ENCODE measurements at places on chromosomes 12 and 14.

DNA sequence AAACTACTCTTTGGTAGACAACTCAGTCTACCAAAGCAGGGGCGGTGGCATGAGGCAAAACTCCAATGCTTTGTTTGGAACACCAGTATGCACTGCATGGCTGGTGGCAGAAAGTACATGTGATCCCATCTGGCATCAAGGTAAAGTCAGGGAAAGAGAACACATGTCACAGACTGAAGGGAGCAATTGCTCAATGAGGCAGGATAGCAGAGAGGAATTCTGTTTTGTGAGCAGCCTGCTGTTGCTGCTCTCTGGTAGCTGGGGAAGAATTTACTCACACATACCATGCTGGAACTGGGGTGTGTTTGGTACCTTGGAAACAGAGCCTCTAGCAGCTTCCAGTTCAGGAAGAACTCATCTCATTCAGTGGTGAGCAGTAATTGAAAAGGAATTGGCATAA lies 84.8 kb downstream of the HELB start:
- no peak for DNase-seq

DNA sequence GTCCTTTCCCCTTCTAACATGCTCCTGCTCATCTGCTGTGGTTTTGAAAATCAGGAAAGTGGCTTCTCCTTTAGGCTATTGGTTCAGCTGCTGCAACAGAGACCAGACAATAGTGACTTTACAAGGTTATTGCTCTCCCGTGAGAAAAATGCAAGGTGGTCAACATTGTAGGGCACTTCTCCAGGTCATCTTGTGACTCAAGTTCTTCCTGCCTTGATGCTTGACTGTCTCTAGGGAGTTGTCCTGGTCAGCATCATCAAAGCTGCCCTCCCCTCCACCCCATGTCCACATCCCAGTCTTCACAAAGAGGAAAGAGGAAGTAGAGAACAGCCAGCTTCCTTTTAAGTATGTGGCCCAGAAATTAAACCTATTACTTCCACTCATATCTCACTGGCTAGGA lies 3.9 kb upstream of the TMEM63C start:
- no peak for DNase-seq

DNA sequence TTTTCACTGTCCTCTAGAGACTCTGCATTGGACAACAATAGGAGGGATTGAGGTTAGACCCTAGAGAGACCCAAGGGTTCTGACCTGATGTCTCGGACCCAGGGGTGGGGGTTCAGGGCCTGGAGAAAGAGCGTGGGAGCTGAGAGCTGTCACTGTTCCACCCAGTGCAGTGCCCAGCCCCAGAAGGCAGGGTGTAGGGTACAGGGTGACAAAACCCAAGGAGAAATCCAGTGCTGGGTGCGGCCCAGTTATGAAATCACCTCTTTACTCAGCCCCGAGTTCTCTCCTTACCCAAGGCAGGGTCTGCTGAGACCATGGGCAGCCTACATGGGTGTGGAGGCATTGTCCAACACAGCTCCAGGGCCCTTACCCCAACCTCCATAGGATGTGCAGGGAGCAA lies 2.6 kb downstream of the AQP2 start:
- no peak for DNase-seq

- no peak for DNase-seq
Observed at GRCh38 chr12:68745376-68745903, 536 bp upstream of the SLC35E3 start.

DNA sequence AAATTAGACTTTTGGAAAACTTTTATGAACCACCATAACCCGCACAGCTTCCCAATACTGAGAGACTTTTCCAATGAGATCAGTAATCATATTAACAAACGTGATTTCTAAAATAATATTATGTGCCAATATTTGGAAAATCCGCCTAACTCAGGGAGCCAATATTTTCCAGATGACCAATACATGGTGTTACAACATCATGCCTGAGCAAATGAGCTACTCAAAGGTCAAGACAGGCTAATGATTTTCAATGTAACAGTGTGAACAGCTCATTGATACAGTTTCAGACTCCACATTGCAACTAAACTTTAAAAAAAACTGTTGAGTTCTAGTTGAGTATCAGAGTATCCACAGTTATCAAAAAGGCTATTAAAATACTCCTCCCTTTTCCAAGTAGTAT lies 46.8 kb downstream of the RNF34 start:
- no peak for DNase-seq

DNA sequence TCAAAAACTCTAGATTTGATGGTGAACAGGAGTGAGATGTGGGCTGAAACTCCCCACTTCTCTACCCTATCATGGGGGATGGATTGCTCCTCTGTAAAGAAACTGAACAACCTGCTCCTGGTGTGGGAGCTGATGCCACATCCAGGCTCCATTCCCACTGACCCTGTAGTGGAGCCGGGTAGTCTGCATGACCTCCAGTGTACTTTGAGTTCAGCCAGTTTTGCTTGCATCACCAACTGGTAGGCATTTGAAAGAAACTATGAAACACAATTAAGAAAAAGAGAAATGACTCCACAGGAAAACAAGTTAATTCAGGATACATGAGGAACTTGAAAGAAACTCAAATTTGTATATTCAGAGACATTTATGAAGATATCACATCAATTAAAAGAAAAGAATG lies 27.3 kb upstream of the EMP1 start:
- no peak for DNase-seq

- peak; percentile 65 for DNase-seq
Observed at GRCh38 chr12:64400041-64400440, 4.2 kb upstream of the XPOT start.

GRCh38 chr14:101535701-101536207 lies 25.5 kb upstream of the DIO3 start:
- DNase-seq = no peak

DNA sequence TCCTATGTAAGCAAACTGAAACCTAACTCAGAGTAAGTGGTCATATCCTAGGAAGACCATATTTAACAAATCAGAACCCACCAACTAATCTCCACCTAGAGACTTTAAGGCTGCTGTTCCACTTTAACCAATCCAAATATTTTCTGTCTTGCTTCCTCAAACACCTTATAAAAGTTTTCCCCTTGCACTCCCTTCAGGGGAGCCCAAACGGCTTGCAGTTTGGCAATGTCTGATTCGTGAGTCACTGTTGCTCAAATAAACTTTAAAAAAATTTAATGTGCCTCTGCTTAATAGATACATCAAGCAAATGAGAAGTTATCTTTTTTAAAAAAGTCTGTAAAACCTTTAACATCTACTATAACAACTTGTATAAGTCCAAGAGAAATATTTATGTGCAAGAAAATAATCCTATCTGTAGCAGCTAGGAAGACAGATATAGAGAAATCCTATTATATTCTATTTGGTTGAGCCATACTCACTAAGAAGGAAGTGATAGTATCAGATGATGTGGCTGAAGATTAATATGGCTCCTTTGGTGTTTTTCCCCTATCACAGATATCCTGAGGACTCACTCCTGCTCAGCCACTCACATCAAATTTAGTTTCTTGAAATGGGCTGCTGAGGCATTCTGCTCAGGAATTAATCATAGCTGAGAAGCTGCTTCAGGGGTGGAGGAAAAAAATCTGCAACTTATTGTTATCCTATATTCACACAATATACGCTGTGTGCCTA lies 65.1 kb upstream of the DUSP6 start:
- DNase-seq = no peak

DNA sequence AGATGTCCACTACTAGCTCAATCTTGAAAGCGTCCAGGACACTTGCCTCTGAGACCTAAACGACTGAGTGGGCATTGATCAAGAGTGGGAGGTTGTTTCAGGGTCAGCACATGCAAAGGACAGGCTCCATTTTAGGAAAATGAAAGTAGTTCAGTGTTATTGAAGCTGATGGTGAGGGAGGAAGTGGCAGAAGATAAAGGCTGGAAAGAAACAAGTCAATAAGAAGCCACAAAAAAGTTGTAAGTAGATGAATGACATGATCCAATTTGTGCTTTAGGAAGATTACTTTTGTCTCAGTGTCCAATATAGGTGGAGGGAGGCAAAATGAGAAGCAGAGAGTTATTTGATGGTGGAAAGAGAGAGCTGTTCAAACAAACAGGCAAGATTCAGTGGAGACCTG lies 22.0 kb downstream of the GPR65 start:
- DNase-seq = no peak

- no peak for DNase-seq
Observed at GRCh38 chr12:104723895-104724294, 234.2 kb downstream of the SLC41A2 start.

GRCh38 chr12:68069275-68069674 lies 80.0 kb downstream of the IFNG-AS1 start:
- no peak for DNase-seq

GRCh38 chr12:31853977-31854376 lies 105.2 kb upstream of the RESF1 start:
- DNase-seq = no peak

DNA sequence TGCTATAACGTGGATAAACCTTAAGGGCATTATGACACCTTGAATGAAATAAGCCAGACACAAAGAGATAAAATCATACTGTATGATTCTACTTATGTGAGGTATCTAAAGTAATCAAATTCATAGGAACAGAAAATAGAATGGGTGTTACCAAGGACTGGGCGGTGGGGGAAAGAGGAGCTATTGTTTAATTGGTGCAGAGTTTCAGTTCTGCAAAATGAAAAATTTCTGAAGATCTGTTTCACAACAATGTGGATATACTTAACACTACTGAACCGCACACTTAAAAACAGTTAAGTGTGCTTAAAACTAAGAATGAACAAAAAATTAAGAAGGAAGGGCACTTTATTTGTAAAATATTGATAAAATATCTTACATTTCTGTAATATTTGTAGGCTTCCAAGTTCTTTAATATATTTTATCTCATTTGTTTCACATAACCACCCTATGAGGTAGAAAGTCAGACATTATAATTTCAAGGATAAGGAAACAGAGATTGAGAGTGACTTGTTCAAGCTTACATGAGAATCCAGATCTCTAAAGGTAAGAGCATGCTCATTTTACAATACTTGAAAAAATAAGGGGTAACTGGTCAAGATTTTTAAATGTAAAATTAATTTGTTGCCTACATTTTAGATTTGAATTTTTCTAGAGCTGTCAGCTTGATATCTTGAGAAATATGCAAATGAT lies 14.9 kb downstream of the LTA4H start:
- DNase-seq = no peak

- DNase-seq = no peak
Observed at GRCh38 chr14:97441740-97442362, 644.7 kb downstream of the VRK1 start.

DNA sequence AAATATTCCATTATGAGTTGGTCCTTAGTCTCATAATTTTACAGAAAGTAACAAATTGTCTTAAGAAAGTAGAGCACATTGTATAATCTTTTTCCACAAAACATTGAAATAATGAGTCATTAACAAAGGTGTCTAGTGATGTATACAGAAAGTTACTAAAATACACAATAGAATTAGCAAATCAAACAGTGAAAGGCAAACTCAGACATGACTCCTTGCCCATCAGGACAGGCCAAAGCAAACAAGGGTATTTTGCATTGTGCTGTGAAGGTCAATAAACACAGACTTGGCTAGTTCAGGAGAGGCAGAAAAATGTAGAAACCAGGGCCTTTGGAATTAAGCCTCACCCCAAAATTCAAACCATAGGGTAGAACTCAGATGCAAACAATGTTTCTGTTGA lies 37.3 kb downstream of the SIX4 start:
- no peak for DNase-seq

DNA sequence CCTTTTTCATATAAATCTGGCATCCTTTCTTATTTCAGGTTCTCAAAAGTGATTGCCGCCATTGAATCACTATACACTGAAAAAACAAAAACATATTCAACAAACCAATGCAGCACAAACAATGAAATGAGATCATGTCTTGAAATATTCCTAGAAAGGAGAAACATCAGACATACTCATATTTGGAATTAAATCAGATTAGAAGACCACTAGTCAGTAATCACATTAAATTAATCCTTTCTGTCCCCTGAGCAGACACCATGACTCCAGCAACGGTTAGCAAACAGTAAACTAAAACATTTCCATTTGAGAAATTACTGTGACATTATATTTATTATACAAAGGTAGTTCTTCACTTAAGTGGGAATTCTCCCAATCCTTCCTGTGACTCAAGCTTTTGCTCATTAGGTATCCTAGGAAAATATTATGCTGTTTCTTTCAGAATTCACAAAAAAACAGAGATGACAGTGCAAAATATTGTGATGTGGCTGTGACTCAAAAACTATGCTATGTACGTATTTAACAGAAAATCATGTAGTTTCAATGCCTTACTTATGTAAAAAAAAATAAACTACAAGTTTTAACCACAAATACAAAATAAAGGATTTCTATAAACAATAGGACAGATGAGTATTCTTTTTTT lies 29.7 kb downstream of the CPNE8 start:
- no peak for DNase-seq

GRCh38 chr14:65783576-65783975 lies 371.0 kb downstream of the FUT8 start:
- DNase-seq = no peak

- no peak for DNase-seq
Observed at GRCh38 chr12:109009766-109010165, 11.1 kb downstream of the SVOP start.

- DNase-seq = no peak
Observed at GRCh38 chr14:98144964-98145363, 1127.0 kb downstream of the BCL11B start.

GRCh38 chr14:30291216-30291615 lies 267.7 kb upstream of the G2E3 start:
- DNase-seq = no peak

GRCh38 chr12:127489061-127489460 lies 777.9 kb upstream of the TMEM132C start:
- DNase-seq = no peak

- DNase-seq = no peak
Observed at GRCh38 chr12:61357496-61357895, 902.7 kb upstream of the USP15 start.

DNA sequence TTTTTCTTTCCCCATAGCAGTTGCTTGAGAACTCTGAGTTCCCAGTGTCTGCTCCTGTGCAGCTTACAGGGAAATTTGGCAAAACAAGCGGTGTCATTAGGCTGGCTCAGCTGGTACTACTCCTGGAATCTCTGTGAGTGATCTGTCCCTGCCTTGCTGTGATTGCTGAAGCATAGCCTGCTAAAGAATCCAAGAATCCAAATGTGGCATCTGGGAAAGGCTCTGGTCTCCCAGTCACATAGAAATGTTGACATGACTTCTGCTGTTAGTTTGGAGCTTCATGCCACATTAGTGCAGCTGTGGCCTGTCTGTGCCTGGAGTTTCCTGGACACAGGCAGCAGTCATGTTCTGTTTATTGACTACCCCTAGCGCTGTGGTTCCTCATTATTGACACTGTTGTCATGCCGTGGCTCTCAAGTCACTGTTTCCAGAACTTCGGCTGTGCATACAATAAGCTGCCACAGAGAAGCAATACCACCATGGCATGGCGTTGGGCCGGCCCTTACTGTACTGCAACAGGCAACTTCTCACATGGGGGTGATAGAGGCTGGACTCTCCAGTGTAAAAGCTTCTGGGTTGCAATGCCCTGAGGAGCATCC lies 166.8 kb downstream of the MYRFL start:
- DNase-seq = no peak

DNA sequence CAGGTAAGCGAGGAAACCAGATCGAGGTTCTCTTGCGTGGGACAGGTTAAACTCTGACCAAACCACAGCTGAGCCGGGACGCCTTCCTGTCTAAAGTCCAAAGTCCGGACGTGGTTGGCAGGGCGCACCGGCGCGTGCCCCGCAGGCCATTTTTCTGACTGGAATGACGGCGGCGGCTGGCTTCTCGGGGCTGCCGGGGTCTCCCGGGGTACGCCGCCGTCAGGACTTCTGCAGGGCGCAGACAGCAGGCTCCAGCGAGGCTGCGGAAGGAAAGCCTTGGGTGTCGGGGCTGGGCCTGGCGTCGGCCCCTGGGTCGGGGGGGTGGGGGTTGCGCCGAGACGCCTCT lies 32.8 kb downstream of the MIA2 start:
- no peak for DNase-seq
